ENCODE measurements at places on chromosomes 13 and 19. TPM values are rescaled to one million over a fixed set of nuclear protein-coding genes. Genes with fewer than 3 reads are reported as not detected.

The GPR12 gene
- total RNA-seq: not detected

The PROZ gene
- total RNA-seq: 0.20 TPM

The KIR2DL1 gene
- not detected for total RNA-seq

The DEDD2 gene
- 40.4 TPM for total RNA-seq

The C1QTNF9B gene
- 0.18 TPM for total RNA-seq

The GPC5 gene
- not detected for total RNA-seq

The C2CD4C gene
- 0.09 TPM for total RNA-seq

The SLC1A6 gene
- not detected for total RNA-seq

The SLC17A7 gene
- 0.09 TPM for total RNA-seq

The PDX1 gene
- total RNA-seq: not detected

The OVOL3 gene
- not detected for total RNA-seq

The CPT1C gene
- 3.8 TPM for total RNA-seq

The PPP1R13L gene
- total RNA-seq: 12.9 TPM

The LRP3 gene
- 0.84 TPM for total RNA-seq

The ZNF841 gene
- 22.9 TPM for total RNA-seq

The TEX101 gene
- total RNA-seq: not detected

The ONECUT3 gene
- total RNA-seq: not detected

The MUC16 gene
- total RNA-seq: not detected

The ADGRE3 gene
- total RNA-seq: not detected

The ZNF560 gene
- not detected for total RNA-seq

The ZNF69 gene
- 6.0 TPM for total RNA-seq

The CEACAM21 gene
- 44.3 TPM for total RNA-seq

The PRRG2 gene
- 0.82 TPM for total RNA-seq

The WDFY2 gene
- total RNA-seq: 11.7 TPM

The RASGRP4 gene
- total RNA-seq: 7.6 TPM

The STK11 gene
- 61.8 TPM for total RNA-seq

The CNN1 gene
- total RNA-seq: not detected

The ZNF681 gene
- 3.8 TPM for total RNA-seq

The DAZAP1 gene
- 239 TPM for total RNA-seq

The CCNA1 gene
- 14.1 TPM for total RNA-seq

The FXYD7 gene
- total RNA-seq: 0.70 TPM

The SHISA7 gene
- not detected for total RNA-seq

The NR1H2 gene
- 63.5 TPM for total RNA-seq

The ZNF420 gene
- 8.3 TPM for total RNA-seq

The DKKL1 gene
- total RNA-seq: not detected

The ZNF44 gene
- total RNA-seq: 16.2 TPM

The PTPRS gene
- 0.14 TPM for total RNA-seq

The RYR1 gene
- 4.4 TPM for total RNA-seq

The CYP4F2 gene
- not detected for total RNA-seq

The FCER2 gene
- total RNA-seq: not detected

The TUBA3C gene
- total RNA-seq: not detected

The PALM3 gene
- total RNA-seq: not detected

The NLRP4 gene
- not detected for total RNA-seq

The RAP2A gene
- total RNA-seq: 30.7 TPM

The CDKN2D gene
- total RNA-seq: 55.1 TPM

The BRCA2 gene
- total RNA-seq: 25.3 TPM

The GJB6 gene
- total RNA-seq: 2.6 TPM

The MYO1F gene
- total RNA-seq: 385 TPM

The SLC10A2 gene
- total RNA-seq: not detected

The FCGBP gene
- total RNA-seq: 7.3 TPM

The KLHL1 gene
- not detected for total RNA-seq

The ZNF808 gene
- 30.3 TPM for total RNA-seq

Data from T-helper 2 cell treated with Interferon-gamma antibody and Interleukin-4, amounts not matched to agents 100 ng/mL and 5 ng/mL, for 36 hours (primary cell).